Suppressor macrophage treated with lipopolysaccharide for 4 hours (primary cell): ENCODE measurements at places on chromosomes 6 and 20.
A peak's percentile ranks its signal among the peaks of the same experiment; 100 is the strongest.

DNA sequence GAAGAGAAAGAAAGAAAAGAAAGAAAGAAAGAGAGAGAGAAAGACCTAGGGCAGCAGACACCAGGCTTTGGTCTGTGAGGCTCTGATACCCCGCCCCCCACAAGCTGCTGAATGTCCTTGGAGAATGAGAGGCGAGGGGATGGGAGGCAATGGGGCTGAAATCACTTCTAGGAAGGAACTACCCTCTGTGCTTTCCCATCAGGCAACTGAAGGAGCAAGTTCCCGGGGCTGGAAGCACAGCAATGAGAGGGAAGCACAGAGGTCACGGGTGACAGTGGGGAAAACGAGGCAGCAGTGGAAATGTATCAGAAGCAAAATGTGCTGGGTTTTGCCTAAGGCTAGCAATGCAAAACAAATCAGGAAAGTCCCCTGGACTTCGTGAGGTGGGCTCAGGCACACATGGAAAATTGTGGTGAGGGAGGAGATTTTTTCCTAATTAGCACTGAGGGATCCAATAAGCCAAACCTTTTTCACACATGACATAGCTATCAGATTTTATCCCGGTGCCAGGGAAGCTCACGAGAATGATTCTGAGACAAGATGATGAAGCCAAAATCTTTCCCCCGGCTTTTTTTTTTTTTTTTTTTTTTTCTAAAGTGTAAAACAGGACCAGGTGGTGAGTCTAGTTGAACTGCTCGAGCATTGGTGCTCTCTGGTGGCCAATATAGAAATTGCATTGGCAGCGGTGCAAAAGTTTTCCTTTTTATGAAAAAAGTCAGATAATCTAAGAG, 16.8 kb upstream of the ARFGEF2 start:
- peak; percentile 82 for DNase-seq

DNA sequence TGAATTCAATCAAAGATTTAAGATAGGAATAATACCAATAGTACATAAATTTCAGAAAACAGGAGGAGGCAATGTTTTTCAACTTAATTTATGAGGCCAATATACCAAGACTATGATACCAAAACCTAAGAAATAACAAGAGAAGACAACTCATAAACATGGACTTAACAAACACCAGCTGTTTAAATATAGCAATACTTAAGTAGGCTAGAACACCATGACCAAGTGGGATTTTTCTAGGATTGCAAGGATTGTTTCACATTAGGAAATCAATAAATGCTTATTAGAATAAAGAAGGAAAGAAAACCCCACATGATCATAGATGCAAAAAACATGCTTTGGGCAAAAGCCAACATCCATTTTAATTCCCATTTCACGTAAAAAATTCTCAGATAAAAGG, 355.1 kb downstream of the EPM2A start:
- DNase-seq = no peak

GRCh38 chr6:131281471-131282270, 146.4 kb downstream of the AKAP7 start:
- peak; percentile 30 for DNase-seq

- no peak for DNase-seq
Observed at GRCh38 chr6:148835920-148836441, 89.2 kb downstream of the UST start.

GRCh38 chr6:6962699-6963098, 145.1 kb upstream of the RREB1 start:
- DNase-seq = no peak

DNA sequence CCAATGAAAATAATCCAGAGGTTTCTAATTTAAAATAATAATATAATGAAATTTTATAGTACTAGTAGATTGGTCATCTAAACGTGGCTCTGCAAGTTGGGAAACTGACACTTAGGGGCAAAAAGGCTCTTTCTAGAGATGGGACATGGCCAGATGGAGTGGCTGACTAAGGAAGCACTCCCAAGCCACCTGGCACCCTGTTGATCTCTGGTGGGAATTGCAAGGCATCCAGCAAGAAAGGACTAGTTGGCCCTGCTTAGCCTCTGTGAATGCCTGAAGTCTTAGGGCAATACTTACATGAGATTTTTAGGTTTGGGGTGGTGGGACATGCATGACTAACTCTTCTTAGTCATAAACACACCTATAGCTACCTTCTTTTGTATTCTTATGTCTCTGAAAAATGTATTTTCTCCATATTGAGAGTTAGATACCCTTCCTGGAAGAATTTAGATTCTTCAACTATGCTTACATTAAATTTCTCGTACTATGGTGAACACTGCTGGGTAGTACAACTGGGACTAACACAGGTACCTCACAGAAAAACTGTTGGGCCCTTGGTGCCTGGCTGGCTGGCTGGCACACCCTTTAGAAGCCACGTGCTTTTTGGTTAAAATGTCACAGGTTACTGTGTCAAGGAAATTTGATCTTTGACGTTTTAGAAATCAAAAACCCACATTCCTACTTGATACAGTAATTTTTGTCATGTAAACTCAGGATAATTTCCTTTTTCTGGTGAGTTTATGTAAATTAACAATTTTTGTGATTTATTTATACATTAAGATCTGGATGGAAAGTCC, 25.0 kb upstream of the SH3BGRL2 start:
- DNase-seq = no peak

DNA sequence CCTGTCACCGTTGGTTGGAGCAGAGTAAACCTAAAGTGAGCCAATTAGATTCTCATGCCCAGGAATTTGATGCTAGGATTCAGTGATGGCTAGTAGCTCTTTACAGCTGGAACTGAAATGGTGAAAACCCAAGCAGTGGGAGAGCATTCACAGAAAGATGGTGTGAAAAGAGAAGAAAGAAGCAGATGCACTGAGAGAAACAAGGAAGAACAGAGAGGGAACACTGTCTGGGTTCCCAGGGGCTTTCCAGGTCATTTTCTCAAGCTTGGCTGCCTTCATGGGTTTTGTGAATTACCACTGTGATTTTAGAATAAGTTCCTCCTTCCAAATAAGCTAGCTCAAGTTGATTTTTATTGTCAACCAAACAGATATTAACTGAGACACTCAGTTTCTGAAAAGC, 104.1 kb upstream of the AKIRIN2 start:
- DNase-seq = peak; percentile 28

DNA sequence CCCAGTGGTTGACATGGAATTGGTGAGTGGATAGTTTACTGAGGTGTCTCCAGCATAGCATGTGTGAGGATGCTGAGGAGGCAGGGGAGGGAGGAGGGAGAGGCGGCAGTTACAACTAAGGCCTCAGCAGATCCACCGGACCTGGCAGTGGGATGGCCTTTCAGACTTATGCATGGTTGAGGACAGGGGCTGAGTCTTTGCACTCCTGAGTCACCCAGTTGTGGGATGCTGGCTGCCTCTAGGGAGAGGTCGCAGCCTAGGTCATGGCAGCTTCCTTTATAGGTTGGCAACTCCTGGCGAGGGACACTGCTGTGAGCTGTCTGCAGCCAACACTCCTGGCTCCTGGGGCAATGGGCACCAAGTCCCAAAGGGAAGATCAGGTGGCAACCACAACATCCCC, 380.3 kb downstream of the PREX1 start:
- no peak for DNase-seq

DNA sequence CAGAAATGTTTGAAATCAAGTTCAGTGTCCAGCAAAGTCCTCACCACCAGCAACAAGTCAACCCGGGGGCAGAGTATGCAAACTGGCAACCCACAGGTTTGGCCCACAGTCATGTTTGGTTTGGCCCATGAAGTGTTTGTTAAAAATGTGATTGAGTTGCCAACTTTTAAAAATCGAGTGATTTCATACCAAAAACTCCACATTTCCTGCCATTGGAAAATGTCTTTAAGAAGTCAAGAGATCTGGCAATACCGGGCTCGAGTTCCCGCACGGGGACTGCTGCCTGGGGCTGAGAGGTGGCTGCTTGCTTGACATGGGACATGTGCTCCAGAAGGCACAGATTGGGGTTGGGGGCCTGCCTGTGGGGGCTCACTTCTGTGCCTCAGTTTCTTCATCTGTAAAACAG, 36.1 kb downstream of the PREX1 start:
- DNase-seq = no peak

DNA sequence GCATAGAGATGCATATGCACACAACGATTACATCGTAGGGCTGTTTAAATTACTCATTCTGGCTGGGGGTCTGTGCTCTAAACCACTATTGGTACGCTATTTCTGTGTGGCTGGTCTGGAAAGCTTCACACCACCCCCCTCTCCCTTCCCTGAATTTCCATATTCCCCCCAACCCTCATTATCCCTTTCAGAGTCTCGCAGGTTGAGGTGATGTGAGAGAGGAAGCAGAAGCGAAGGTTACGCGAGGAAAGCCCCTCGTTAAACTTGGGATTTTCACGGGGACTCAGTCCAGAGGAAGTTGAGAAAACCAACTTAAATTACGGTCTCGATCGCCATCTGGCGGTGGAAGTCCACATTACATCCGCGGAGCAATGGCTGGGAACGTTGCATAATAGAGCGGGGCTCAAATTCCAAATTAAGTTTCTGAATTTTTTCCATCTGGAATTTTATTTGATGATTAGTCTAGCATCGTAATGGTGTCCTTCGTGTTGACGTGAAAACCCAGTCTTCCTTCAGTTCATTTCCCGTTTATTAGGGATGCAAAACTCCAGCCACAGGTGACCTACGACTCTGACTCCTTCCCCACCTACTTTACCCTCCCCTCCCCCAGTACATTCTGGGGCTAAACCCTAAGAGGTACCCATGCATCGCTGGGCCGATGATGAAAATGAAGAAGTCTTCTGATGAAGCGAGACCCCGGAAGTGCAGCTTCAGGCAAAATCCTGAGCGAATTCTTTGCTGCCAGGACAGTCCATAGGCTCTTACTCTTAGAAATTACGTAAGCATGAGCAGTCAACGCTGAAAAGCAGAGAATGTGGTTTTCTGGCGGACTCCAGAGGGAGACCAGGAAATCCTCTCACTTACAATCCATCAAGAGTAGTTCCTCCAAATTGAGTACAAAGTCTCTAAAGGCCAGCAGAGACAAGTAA, 19.7 kb downstream of the HLA-DOB start:
- peak; percentile 84 for DNase-seq

GRCh38 chr6:89379281-89379680, 26.8 kb upstream of the UBE2J1 start:
- peak; percentile 83 for DNase-seq
